Non-pigmented ciliary epithelial cell (primary cell): ENCODE measurements at places on chromosomes 7 and 10.

- no peak for DNase-seq
These were observed 161.9 kb downstream of the GRK5 start for GRCh38 chr10:119368991-119369869.

DNA sequence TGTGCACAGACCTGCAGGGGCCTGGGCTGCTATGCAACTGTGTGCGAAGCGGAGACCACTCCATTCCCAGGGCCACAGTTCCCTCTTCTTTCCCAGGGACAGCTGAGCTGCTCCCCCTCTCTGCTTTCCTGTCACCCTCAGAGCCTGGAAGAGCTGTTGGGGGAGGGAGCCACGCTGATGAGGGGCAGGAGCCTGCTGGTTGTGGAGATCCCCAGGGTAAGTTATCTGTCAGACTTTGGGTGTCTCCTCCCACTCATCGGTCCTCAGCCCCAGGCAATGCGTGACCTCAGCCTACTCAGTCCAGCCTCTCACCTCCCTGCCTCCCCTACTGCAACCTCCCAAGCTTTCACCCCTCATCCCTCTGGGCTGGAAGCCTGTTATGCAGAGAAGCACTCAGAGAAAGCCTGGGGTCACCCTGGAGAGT is 53.5 kb downstream of the ZNF467 start:
- DNase-seq: no peak

DNA sequence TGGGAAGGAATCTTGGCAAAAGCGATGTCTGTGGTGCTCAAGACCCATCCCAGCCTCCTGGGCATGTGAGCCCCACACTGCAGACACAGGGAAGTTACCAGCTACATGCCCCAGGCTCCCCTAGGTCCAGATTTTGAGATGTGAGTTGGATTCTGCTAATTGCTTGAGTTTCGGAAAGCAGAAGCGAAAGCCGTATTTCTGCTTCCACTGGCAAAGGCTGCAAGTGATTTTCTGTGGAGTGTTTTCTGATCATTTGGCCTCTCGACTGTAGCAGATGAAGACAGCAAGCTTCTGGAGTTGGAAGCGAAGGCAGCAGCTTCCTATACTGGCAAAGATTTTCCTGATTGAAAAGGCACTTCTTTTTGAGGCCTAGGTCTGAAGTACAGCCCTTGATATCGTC is 29.6 kb downstream of the ANKRD16 start:
- DNase-seq: no peak

DNA sequence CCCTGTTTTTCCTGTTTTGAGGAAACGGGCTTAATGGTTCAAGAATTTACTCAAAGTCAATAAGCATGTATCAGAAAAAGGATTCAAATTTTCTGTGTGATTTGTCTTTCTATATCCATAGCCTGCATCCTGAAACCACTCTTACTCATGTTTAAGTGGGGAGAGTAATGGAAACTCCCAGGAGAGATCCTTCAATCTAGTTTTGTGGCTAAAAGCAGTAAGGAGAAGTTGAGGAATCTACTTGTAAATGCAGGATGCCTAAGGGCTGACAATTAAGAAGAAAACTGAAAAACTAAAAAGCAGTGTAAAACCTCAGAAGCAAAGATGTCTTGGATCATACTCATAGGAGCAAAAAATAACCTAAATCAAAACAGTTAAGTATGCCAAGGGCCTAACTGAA is 68.1 kb upstream of the GRID1 start:
- DNase-seq: no peak

DNA sequence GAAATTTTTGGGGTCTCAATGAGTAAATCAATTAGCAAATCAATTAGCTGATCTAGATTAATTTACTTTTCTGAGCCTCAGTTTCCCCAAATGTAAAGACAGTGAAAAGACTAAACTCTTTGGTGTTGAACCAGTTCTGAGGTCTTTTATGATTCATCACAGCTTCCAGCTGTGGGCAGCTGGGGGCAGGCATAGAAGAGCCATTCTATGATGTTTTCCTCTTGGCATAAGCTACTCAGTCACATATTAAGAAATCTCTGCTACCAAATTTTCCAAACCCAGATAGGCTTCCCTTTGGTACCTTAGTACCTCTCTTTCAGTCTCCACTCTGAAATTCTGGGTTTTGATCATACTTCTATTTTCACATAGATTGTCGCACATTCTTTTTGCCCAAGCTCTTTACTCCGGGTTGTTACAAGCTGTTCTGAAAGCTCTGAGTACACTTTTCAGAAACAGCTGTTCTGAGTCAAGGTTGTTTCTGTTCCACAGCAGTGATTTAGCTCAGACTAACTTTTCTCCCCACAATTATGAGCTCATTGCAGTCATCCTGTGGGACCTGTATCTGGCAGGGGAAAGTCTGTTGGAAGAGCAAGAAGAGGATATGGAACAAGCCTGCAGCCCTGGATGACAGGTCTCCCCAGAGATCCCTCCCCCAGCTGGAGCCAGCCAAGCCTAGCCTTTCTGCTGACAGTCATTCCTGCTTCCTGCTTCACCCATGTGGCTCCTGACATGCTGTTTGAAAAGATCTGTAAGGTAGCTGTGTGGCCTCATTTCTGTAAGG is 599.6 kb upstream of the GHITM start:
- no peak for DNase-seq

DNA sequence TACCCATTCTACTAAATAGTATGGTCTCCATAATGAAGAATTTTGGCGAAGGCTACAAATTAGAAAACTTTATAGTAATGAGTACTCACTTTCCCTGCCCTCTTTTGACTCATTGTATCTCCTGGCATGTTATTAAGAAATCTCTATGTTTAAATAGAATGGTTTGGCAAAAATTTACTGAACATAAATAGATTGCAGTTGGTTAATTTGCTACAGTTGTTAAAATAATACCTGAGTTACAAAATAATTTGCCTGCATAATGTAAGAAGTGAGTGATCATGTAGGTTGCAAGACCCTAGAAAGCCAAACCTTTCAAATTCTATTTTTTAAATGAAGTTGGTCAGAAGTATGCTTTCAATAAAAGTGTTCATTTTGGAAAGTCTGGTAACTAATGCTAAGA is 176.8 kb upstream of the AHR start:
- no peak for DNase-seq

GRCh38 chr7:2838873-2839578 is 5.1 kb downstream of the GNA12 start:
- no peak for DNase-seq

GRCh38 chr7:1151156-1151555 is 8.8 kb downstream of the ZFAND2A start:
- DNase-seq: no peak

DNA sequence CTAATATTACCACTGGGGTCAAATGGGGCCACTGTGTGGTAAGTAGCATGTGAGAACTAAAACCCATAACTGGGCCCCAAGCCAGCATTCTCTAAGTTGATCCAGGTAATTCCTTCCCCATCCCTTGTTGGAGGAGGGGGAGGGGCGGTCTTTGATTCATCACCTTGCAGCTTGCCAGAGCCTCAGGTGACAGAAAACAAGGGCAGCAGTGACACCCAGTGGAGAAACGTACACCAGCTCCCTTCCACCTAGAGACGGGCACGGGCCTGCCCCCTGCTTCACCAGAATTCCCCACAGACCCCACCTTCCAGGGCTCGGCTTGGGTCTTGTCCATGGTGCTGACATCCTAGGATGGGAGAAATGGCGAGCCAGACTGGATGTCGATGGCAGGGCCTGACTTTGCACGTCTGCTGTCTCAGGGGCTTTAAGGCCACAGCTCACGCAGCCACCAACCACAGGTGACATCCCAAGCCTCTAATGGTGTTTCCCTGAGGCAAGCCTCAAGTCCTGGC is 102.0 kb downstream of the STRA8 start:
- no peak for DNase-seq

DNA sequence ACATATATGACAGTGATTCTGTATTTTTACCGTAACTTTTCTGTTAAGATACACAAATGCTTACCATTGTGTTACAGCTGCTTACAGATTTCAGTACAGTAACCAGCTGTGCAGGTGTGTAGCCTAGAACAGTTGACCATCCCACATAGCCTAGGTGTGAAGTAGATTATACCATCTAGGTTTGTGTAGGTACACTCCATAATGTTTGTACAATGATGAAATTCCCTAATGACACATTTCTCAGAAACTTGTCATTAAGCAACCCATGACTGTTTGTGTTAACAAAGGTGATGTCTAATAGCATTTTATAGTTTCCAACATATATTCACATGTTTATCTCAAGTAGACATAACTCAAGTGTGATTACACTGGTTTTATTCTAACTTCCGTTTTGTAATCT is 218.5 kb downstream of the PLXDC2 start:
- no peak for DNase-seq

DNA sequence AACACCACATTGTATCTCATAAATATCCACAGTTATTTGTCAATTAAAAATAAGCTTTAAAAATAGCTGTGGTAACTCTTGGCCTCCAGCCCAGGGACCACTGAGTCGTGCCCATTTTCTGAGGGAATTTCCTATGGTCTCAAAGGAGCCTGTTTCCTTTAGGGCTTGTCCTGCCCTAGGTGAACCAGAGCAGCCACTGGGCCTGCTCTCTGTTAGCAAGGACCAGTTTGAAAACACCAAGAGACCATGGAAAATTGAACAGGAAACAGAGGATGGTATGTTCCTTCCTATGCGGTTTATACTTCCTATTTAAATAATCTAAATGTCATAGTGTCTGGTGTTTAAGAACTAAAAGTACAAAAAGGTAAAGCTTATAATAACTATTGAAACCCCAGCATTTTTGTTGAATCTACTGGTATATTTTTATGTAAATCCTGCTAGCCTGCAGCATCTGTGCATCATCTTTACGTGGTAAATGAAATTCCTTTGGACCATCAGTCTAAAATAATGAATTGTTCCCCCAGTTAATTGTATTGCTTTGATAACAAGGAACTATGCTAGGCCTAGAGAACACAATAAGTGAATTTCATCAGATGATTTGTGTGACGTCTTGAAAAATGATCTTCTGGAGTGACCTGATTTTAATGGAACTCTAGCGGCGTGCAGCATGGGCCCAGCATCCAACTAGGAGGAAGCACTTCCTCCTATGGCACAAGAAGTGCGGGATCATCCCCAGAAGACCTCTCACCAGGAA is 333.7 kb downstream of the GFRA1 start:
- no peak for DNase-seq

- no peak for DNase-seq
These were observed 236.9 kb downstream of the PTEN start for GRCh38 chr10:88100281-88100680.

DNA sequence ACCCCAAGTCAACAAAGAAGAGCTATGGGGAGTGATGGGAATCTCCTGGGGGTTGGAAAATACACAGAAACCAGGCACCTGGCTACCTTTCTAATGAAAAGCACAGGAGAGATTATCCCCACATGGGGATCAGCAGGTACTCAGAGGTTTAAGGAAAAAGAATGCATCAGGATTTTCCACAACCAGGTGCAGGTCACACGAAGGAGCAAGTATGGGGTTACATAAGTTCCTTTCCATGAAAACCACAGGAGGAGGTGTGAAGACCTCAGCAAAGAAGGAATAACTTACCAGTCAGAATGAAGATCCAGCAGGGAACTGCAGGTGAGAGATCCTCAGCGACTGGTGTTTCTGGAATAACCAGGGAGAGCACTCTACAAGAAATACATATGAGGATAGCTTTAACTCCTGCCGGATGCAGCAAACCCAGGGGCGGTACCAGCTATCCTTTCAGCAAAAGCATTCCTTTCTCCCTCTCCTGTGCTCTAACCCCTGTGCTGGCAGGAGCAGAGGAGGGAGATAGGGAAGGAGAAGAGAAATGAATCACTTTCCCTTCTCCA is 116.7 kb upstream of the TMEM106B start:
- DNase-seq: no peak

DNA sequence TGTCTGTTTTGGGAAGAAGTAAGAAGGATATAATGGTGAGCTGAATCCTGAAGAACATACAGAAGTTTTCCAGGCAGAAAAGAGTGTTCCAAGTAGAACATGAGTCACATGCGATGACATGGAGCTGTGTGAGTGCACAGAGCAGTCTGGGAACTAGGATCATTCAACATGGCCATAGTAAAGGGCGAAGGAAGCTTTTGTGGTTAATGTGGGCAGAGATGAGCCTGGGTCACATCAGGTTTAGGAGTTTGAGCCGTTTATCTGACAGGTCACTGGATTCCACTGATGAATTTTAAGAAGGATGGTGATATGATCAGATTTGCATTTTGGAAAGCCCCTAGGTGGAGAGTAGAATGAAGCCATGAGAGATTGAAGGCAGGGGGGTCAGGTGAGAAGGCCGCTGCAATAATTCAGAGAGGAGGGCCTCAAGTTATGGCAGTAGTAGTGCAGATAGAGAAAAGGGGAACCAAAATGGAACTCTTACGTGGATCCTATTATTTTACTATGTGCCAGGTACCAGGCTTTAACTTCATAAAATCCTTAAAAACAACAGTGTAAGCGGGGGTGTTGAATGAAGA is 171.3 kb downstream of the RNLS start:
- no peak for DNase-seq

DNA sequence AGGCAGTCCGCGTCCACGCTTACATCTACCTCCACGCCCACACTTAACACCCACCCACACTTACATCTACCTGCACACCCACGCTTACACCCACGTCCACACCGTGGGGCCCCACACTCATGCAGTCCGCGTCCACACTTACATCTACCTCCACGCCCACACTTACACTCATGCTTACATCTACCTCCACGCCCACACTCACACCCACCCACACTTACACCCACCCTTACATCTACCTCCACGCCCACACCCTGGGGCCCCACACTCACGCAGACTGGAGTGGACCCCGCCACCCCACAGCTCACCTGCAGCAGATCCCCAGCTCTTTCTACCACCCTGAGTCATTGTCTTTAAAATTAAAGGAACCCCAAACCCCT is 32.4 kb upstream of the PWWP2B start:
- no peak for DNase-seq

GRCh38 chr10:78524342-78524741 is 490.7 kb downstream of the RPS24 start:
- no peak for DNase-seq

DNA sequence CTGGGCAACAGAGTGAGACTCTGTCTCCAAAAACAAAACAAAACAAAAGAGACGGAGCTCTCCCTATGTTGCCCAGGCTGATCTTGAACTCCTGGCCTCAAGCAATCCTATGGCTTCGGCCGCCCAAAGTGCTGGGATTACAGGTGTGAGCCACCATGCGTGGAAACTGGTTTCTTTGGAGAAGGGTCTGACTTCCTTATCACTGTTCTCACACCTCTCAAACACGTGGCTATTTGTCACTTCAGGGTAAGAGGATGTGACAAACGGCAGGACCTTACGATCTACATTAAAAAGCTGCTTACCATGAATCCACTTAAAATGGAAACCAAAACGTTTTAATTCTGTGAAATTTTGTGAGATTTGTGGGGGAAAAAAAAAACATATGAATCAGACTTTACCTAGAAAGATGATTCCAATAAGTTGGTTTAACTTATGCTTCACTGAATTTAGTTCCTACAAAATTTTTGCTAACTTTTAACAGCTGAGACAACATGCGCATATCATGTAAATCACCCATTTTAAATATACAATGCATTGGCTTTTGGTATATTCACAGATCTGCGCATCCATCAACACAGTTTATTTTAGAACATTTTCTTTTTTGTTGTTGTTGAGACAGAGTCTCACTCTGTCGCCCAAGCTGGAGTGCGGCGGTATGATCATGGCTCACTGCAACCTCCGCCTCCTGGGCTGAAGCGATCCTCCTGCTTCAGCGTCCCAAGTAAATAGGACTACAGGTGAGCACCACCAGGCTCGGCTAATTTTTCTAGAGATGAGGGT is 18.7 kb upstream of the FOXK1 start:
- DNase-seq: no peak

GRCh38 chr10:117790179-117790578 is 247.6 kb downstream of the EMX2 start:
- DNase-seq: no peak
